ENCODE measurements at places on chromosomes 4 and X. TPM values are rescaled to one million over a fixed set of nuclear protein-coding genes. Genes with fewer than 3 reads are reported as not detected.

The PIM2 gene
- polyA plus RNA-seq = 6.7 TPM

The SLC10A4 gene
- polyA plus RNA-seq = not detected

DNA sequence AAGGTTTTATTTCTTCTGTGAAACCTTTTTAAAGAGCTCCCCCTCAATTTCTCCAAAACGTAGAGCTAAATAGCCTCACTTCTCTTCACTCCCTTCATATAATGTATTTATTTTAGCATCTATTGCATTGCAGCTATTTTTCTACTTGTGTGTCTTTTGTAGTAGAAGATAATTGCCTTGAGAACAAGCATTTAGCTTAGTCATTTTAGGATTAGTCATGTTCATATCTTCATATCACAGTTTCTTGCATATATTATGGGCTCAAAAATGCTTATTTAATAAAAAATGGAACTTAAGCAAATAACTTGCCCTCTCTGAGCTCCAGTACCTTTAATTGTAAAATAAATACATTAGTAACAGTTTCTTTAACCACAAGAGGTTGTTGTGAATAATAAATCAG is 72.1 kb upstream of the SPANXC start:
- H3K27me3 ChIP-seq = no peaks in the 10 kb centered on the region
- no peaks in the 10 kb centered on the region for H3K36me3 ChIP-seq
- no peak overlapping the region for H3K27ac ChIP-seq
- DNase-seq = no peak

DNA sequence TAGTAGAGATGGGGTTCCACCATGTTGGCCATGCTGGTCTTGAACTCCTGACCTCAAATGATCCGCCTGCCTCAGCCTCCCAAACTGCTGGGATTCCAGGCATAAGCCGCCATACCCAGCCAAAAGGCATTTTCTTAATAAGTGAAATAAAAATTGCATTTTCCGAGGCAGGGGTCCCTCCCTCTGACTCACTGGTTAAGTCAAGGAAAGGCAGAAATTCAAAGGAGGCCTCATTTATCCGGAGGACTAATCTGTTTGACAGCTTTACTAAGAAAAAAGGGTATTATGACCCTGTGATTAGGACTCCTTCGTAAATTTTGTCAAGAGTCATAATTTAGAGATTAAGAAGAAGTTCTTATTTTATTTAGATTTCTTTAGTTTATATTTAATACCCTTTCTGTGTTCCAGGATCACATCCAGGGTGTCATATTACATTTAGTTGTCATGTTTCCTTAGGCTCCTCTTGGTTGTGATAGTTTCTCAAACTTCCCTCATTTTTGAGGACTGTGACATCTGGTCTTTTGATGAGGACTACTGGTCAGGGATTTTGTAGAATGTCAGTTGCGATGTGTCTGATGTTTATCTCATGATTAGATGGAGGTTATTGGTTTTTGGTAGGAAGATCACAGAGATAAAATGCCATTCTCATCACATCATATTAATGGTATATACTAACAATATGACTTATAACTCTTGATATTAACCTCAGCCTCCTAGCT is 753.7 kb upstream of the AMOT start:
- H3K27me3 ChIP-seq = no peaks in the 10 kb centered on the region
- H3K4me3 ChIP-seq = no peak overlapping the region
- no peak for DNase-seq
- no peaks in the 10 kb centered on the region for H3K4me1 ChIP-seq
- no peak overlapping the region for H3K27ac ChIP-seq

- H3K4me3 ChIP-seq = no peak overlapping the region
- no peak for DNase-seq
- H3K36me3 ChIP-seq = no peaks in the 10 kb centered on the region
- no peak overlapping the region for H3K27ac ChIP-seq
Observed at GRCh38 chrX:107324493-107325310, 118.3 kb downstream of the DNAAF6 start.
